GM12864 (cell line): ENCODE measurements at places on chromosomes 3 and 15.

GRCh38 chr15:81091889-81092558 is 42.0 kb upstream of the CFAP161 start:
- no peak for DNase-seq

GRCh38 chr3:66437341-66437929 is 63.4 kb downstream of the LRIG1 start:
- DNase-seq = no peak

DNA sequence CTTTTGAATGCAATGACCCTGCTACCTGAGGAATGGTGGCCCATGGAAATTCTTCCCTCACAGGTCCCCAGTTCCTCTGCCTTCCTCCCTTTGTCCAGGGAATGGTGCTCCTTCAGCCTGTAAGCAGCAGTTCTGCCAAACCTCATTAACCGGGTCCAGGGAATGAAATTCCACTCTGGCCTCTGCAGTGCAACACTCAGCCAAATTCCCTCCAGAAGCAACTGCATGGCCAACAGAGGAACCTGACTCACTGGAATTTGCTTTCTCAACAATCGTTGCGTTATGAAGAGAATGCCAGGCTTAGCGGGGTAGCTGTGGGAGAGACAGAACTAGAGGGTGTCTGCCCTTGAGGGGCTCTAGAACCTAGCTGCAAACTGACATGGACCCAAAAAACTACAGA is 449.4 kb upstream of the PROK2 start:
- no peak for DNase-seq

GRCh38 chr3:138254216-138254615 is 67.1 kb downstream of the ARMC8 start:
- DNase-seq = no peak

- DNase-seq = no peak
Measured at GRCh38 chr15:49860101-49860500, 239.3 kb downstream of the DTWD1 start.

- DNase-seq = no peak
Measured at GRCh38 chr3:17339132-17339575, 403.3 kb downstream of the TBC1D5 start.

DNA sequence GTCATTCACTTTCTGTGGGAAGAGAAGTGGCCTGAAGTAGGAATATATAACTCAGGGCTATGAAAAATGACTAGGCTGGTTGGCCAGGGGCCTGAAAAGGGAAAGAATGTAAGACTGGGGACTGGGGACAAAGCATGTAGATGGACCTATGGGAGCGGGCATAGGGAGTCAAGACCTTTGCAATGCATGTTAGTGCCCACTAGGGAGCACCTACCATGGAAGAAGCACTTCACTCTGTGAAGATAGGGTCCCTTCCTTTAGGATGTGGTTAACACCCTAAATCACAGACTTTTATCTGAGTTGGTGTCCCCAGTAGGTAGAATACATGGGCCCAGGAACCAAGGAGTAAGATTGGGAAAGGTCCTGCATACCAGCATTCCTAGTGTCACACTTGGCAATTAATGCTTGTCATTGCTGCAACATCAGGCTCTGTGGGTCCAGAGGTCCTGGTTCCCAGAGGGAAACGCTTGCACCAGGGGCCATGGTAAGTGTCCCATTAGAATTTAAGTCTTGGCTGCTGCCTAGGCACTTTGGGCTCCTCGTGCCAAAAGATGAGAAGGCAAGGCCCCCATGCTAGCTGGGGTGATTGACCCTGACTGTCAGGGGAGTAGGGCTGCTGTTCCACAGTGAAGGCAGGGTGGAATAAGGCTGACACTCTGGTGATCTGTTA is 79.6 kb downstream of the CRYGS start:
- no peak for DNase-seq

DNA sequence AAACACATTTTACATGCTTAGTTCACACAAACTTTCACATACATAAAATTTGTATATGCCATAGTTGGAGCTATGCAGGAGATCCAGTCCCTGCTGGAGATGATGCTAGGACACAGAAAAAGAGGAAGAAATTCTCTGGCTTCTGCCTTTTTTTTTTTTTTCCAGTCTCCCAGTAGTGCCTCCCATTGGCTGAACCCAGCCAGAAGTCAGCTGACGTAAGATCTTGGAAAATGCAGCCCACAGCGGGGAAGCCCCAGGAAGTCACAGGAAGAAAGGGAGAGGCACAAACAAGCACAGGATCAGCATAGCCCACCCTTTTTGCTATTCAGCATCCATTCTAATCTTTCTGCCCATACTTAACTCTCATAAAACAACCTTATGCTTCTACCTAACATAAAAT is 38.5 kb downstream of the SCN11A start:
- DNase-seq = no peak

- no peak for DNase-seq
Measured at GRCh38 chr15:93221759-93222158, 132.7 kb upstream of the RGMA start.

DNA sequence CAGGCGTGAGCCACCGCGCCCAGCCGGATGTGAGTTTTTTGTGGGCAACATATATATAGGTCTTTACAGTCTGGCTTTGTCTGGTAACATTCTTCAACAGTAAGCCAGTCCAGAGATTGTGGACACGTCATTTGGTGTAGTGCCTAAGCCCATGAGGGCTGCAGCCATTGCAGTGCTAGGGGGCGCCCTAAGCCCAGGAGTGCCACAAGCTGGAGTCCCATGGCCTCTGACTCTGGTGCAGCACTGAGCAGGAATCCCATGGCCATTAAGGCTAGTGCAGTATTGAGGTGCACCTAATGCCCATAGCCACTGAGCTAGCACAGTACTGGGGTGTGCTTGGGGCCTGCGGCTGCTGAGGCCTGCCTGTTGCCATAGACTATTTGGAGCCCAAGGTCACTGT is 136.4 kb upstream of the NDN start:
- no peak for DNase-seq

DNA sequence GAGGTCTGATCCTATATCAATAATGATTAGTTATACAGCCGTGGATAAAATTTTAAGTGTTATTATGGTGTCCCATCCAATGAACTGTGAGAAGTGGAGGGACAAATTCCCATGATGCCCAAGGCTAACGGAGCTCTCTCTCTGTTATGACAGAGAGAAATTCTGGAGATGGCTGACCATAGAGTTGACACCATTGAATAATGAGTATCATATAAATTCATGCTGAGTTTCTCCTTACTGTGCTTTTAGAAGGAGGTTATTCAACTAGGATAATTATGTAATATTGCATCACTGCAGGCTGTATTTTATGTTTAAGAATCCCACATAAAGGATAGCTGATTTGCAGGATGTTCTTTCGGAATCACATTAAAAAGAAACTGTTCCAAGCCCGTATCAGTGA is 82.9 kb downstream of the PYDC2 start:
- DNase-seq = no peak

DNA sequence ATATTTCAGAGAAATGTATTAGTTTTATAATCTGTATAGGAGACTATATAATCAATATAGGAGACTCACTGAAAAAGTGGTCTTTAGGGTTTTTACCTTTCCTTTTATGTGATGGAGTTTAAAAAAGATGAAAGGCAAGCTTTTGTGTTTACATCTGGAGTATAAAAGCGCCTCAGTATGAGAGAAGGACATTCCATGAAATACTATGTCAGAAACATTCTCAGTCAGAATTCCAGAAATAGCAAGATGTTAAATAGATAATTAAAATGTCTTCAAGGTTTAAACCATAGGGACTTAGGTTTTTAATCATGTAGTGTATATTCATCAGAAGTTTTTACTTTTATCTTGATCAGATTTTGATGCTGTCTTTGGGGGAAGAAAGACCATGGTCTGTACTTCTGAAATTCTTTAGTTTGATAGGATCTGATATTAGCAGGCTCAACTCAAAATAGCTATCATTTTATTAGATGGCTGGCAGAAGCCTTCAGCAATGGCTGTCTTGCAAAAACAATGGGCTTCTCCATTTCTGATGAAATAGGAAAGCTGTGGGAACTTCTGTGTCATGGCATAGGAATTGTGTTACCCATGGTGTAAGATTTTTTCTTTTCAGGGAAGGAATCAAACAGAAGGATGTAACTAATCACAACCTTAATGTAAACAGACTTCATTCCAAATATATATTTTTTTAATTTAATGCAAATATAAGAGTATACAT is 209.6 kb upstream of the PLSCR5 start:
- DNase-seq = no peak

GRCh38 chr15:49131403-49131802 is 24.0 kb downstream of the COPS2 start:
- no peak for DNase-seq

DNA sequence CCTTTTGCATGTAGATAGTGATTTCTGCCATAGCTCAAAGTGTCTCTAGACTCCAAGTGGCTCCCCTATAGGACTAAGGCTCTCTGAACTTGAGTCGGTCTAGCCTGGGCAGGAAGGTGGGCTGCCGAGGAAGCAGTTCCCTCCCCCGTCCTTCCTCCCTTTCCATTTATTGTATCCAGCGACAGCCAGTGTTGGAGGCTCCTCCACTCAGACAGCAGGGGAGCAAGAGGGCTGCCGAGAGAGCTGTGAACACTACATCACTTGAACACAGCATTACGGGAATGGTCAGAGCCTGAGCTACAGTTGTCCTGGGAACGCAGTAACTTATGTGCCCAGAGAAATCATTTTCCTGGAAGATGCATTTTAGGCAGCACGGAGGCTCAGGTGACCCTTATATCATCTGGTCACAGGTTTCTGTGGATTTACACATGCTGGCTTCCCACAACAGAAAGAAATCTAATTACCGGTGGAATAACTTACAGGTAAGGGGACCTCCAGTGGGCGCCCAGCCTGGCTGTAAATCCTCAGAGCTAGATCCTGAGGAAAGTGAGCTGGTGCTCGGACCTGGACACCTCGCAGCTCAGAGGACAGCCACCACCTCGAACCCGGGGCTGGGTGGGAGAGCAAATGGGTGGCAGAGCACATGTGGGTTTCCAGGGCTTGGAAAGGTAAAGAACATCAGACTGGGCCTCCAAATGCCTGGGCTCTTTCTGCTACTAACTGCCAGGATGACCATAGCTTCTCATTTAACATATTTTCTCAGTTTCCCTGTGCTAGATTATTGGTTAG is 197.1 kb downstream of the UACA start:
- DNase-seq = no peak

DNA sequence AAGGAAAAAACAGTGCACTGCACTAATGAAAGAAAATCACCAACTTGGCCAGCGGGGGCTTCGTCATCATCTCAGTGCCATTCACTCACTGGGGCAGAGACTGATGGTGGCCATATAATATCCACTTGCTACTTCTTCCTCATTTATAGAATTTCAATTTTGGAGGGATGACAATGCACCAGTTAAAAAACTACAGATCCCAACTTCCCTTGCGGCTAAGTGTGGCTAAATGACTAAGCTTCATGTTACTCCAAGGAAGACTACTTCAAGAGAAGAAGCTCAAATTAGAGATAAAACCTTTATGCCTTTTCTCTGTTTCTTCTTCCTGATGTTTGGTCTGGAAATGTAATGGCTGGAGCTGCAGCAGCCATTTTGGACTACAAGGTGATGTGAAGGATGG is 38.8 kb downstream of the NGLY1 start:
- no peak for DNase-seq

- no peak for DNase-seq
Measured at GRCh38 chr15:47414207-47414606, 303.1 kb upstream of the SEMA6D start.

DNA sequence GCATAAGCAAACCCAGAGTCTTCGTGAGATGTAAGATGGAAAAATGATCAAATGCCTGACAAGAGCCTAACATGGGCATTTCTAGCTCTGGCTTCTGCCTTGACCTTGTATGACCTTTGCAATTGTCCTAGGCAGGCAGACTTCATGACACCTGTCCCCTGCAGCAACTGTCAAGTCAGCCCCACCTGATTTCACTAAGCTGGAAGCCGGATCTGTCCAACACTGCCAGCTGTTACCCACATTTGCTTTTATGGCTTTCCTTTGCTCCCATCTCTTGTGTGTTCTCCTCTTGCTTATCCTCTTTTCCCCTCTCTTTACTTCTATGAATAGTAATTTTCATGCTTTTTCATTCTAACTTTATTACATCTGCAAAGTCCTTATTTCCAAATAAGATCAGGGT is 48.5 kb upstream of the TNIK start:
- DNase-seq = no peak

DNA sequence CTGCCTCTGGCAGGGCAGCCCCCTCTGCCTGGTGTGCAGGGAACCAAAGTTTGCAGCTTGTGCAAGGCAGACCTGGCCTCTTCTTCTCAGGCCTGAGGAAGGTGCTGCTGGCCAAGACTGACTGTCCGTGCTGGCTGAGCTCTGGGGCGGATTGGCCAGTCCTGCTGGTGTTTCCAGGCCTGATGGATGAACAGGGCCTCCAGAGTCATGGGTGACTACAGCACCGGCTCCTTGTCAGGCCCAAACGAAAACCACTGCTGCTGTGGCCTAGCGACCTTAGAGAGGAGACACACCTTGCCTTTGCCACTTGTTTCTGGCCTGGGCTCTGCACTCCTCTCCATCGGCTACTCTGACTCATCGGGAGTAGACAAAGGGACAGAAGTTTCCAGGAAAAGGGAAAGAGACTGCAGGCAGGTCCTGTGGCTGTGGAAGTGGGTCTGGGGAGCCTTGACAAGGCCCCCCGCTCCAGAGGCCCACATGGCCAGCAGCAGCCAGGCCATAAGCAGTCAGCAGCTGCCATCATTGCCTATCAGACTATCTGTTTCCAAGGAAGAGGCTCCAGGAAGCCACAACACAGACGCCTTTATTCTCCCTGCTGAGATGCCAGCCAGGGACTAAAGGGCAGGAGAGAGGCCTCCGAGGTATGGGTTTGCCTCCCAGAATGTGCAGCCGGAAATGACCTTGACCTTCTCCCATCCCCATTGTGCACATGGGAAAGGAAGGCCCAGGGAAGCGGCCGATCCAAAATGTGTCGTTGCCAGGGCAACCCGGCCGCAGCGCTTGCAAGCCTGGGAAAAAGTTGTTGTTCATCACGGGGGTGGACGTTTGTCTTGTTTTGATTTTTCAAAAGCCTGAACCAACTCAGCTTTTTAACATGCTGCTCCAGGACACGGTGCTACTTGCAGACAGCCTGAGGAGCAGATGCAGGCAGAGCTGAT is 160.5 kb downstream of the CHSY1 start:
- DNase-seq = no peak

DNA sequence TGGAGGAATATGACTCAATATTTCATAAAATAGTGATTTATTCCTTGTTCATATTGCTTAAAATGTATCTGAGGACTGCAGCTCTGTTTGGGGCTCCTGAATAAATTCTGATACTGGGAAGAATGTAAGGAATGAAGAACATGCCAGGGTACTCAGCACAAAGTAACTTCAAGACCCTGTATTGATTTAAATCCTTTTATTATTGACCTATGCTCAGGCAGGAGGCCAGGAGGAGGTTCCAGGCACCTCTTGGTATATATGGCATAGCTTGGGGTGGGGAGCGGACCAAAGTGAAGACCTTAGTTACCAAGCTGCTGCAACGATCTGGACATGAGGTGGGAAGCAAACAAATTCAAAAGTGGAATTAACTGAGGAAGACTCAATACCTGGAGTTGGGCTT is 142.8 kb upstream of the PEX5L start:
- no peak for DNase-seq
